GM23248 (cell line): ENCODE measurements at places on chromosomes 3 and 15.
A peak's percentile ranks its signal among the peaks of the same experiment; 100 is the strongest.

DNA sequence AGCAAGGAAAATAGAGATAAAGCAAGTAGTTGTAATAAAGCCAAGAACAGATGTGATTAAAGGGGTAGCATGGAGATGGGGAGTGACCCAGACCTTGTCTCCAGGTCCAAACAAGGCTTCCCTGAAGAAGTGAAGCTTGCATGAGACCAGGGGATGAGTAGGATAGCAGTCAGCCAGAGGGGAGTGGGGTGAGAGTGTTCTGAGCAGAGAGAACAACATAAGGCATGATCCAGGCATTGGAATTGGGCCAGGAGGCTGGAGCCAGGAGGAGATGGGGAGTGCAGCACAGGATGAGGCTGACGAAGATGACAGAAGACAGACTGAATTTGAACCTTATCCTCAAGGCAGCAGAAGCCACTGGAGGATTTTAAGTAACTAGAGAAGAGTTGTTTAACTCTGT lies 7.2 kb downstream of the TMOD2 start:
- DNase-seq, result peak; percentile 84

- no peak for DNase-seq
Observed at GRCh38 chr15:26232691-26233090, 369.6 kb upstream of the ATP10A start.

DNA sequence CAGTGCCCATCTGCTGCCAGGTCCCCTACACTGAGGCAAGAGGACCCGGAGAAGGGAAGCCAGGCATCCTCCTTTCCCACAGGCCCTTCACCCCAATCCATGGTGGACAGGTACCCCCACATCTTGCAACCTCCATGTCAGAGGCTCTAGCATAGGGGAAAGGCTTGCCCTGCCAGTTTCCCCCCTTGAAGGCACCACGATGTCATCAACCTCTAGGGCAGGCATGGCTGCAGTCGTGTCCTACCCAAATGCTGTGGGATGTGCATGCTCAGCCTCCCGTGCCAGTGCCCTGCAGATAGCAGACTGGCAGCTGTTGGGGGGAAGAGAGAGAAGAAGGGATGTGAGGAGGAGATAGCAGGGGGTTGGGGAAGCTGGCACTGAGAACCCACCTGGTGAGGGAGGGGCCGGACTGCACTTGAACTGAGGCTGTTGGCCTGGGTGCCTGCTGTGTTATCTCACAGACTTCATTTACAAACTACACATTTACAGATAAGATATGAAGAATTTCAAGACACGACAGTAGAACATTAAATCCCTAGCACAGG lies 197.5 kb downstream of the ADAMTS9 start:
- DNase-seq, result no peak

GRCh38 chr15:34318277-34319079 lies 19.1 kb downstream of the SLC12A6 start:
- peak; percentile 88 for DNase-seq
